NCI-H2029 treated with DMSO at 0.1 percent for 48 hours (cell line): ENCODE measurements at places on chromosomes 12 and 14.

- DNase-seq, result no peak
These were observed 10.9 kb downstream of the SYNDIG1L start for GRCh38 chr14:74415115-74415437.

- no peak for DNase-seq
These were observed at the start of gene C1QL4 for GRCh38 chr12:49336645-49337584. TSS of gene C1QL4 (minus strand) at chr12:49337188. CDS start at chr12:49336477, 711 bp downstream.

GRCh38 chr12:113276306-113276705 lies 55.0 kb downstream of the TPCN1 start:
- no peak for DNase-seq

DNA sequence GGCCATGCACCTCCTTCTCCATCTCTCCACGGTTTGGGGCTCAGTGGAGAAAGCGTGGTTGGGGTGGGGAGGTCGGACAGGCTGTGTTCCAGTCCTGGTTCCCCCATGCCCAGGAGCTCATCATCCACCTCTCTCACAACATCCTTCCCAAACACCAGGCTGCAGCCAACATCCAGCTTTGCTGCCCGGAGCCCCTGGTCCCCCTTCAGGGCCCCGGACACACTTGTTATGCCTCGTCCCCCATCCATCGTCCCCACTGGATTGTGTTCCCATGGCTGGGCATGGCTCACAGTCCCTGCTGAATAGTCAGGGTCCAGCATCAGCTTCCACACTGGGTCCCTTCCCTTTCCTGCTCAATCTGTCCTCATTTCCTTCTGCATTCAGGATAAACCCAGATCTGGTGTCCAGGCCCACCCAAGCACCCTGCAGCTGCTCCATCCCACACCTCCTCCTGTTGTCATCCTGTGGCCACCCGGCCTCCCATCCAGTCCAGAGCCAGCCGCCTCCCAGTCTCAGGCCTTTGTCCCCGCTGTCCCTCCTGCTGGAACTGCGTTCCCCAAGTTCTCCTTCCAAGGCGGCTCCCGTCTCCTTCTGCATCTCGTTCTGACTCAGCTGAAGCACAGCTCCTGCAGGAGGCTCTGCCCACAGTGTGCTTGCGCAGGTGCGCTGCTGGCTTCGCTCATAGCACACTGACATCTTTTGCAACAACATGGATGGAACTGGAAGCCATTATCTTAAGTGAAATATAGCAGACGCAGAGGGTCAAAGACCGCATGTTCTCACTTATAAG lies 211.4 kb upstream of the RTL1 start:
- no peak for DNase-seq

GRCh38 chr12:20119596-20120402 lies 248.5 kb upstream of the PDE3A start:
- DNase-seq, result no peak

DNA sequence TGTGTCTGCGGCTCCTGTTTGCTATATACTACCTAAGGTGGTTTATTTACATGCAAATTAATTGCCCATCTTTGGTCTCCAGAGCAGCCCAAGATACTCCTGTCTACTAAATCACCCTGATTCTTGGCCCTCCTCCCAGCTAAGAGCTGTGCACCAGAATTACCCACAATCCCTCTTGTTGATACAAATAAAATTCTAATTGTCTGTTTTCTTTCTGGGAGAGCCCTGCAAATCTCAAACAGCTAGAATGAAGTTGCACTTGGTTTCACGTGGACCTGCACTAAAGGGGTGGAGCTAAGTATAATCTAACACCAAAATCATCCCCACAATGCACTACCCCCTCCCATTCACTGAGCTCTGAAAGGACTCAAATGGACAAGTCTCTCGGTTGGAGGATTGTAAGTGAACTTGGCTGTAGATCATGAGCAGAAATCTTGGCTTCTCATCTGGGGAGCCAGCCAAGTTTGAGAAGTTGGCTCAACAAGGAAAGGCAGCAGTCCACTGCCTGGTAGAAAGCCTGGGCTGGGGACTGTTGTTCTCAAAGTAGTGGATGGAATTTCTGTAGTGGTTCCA lies 6.6 kb downstream of the MAX start:
- no peak for DNase-seq

GRCh38 chr12:95574799-95575452 lies 23.6 kb upstream of the USP44 start:
- peak; percentile 28 for DNase-seq

- no peak for DNase-seq
These were observed 11.5 kb downstream of the UBE2N start for GRCh38 chr12:93430280-93430679.

DNA sequence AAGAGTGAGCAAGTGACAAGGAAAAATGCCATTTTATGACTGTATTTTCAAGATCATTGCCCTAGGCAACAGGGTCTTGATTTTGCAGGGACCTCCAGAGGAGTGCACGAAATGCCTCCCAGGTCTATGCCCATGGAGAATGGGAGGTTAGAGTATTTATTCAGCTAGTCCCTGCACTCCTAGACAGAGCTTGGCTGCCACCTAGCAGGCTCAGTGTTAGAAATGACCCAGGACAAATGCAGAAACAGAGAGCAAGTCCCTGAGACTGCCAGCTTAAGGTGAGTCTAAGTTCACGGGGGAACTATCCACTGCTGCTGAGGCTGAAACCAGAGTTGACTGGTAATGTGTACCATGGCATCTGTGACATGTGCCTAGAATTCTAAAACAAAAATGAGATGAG lies 506.4 kb downstream of the MED13L start:
- DNase-seq, result no peak

GRCh38 chr12:130959632-130960031 lies 5.9 kb downstream of the ADGRD1 start:
- DNase-seq, result no peak

DNA sequence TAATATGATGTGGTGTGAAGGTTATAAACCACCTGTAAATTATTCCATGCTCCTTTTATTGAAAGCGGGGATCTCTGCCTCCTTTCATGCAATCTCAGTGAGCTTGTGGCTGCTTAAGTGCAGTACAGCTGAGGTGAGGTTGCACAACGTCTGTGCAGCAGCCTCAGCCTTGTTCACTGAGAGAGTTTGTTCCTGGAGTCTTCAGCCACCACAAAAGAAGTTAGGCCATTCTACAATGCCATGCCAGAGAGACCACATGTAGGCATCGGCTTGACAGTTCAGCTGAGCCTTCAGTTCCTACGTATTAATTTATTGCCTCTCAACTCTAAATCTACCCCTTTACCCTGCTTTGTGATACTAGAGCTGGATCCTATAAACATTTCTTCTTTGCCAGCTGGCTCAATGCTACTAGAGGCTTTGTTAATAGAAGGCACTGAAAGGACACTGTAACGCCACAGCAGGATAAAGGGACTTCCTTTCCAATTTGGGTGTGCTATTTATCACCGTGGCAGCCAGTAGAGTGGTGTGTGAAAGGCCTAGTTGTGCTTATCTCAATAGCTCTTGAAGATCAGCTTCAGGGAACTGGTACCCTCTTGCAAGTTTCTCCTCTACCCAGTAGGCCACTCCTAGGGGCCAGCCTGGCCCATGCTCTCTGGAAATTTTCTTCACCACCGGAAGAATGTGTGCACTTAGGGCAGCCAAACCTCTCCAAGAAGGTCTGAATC lies 337.7 kb downstream of the IPO8 start:
- peak; percentile 59 for DNase-seq

- no peak for DNase-seq
These were observed 377 bp upstream of the BCL7A start for GRCh38 chr12:122021193-122021821.

GRCh38 chr12:15770021-15770420 lies 19.2 kb downstream of the EPS8 start:
- DNase-seq, result no peak

GRCh38 chr12:105573574-105573973 lies 243.1 kb downstream of the C12orf75 start:
- DNase-seq, result no peak

DNA sequence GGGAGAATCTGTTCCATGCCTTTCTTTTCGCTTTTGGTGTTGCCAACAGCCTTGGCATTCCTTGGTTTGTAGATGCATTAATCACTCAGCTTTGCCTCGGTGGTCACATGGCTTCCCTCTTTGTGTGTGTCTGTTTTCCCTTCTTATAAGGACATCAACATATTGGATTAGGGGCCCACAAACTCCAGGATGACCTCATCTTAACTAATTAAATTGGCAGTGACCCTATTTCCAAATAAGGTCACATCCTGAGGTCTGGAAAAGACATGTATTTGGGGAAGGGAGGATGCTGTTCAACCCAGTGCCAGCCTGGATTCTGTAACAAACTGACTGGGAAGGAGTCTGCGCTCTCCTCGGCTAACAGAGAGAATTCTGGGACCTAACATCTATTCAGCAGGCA lies 365.7 kb upstream of the FKBP4 start:
- DNase-seq, result no peak

GRCh38 chr14:73231981-73232851 lies 5.1 kb upstream of the PAPLN start:
- DNase-seq, result no peak

DNA sequence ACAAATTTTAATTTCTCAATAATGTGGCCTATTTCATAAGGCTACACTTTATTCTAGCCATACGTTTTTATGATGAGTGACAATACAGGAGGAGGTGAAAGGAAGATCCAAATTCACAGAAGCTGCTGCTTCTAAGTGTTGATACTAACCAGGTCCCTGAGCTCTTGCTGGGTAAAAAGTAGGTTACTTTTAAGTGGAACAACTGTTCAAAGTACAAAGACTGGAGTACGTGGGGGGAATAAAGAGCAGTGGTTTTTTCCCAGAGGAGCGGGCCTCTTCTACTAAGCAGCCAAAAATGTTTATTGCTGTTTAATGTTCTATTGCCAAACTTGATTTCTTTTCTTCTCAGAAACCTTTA lies 301.8 kb downstream of the AEBP2 start:
- DNase-seq, result no peak

GRCh38 chr12:11875414-11875935 lies 195.3 kb upstream of the BCL2L14 start:
- DNase-seq, result no peak

DNA sequence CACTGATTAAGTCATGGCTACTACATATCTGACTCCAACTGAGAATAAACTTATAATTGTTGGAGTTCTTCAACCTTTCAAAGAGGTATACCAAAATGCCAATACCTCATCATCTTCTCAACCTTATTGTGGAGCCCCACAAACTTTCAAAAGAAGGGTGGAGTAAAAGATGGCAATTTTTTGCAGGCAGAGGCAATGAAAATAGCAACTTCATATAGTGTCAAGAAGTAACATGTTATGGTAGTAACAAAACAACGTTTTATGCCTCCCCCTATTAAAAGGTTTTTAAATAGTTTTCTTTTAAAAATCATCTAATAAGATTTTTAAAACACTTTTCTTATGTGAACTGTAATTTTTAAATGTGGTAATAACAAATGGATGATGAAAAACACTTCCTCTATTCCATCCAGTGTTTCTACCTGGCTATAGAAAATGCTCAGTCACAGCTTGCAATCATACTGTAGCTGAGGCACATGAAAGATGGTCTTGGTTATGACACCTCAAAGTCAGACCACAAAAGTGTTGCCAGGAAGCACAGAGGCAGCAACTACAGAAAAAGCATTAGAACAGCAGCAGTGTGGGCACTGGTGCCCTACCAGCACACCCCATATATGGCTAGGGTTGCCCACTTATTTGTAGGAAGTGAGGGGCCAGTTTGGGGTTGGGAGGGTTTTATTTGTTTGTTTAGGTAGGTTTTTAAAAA lies 7.0 kb downstream of the PPP1R12A start:
- no peak for DNase-seq

GRCh38 chr14:49612251-49612650 lies 8.2 kb downstream of the RPL36AL start:
- no peak for DNase-seq

DNA sequence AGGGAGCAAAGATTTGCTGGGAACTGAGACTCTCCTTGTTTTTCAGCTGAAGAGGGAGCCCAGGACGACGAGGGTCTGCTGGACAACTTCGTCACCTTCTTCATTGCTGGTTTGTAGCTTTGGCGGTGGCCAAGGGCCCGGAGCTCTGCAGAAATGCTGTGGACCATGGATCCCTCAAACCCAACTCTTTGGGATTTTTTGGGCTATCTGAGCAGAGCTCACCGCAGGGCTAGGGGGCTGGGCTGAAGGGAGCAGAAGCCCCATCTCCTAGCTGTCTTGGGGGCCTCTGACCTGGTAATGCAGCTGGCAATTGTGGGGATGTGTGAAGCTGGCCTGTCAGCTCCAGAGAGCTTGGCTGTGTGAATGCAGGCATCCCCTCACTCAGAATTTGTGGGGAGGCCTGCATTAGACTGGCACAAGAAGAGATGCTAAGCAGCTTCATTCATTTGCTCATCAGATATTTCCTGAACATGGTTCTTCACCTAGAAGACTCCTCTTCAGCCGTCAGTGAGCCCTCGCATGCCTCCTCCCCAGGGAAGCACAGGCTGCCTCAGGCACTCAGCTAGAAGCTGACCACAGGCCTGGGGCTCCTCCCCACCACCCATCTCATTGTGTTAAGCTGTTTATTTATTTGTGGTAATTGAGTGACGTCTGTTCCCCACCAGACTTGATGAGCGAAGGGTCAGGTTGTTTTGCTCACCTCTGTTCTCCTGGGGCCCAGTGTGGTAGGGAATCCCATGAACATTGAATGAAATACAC lies 32.2 kb downstream of the CYP46A1 start:
- DNase-seq, result no peak

DNA sequence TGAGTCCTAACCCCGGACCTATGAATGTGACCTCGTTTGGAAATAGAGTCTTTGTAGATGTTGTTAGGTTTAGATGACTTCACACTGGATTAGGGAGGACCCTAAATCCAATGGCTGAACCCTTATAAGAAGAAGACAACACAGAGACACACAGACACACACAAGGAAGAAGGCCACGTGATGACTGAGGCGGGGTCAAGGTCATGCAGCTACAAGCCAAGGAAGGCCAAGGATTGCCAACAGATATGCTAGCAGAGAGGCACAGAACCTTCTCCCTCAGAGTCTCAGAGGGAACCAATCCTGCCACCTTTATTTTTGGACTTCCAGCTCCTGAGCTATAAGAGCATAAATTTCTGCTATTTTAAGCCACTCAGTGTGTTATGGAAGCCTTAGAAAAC lies 31.8 kb downstream of the LTBP2 start:
- no peak for DNase-seq

DNA sequence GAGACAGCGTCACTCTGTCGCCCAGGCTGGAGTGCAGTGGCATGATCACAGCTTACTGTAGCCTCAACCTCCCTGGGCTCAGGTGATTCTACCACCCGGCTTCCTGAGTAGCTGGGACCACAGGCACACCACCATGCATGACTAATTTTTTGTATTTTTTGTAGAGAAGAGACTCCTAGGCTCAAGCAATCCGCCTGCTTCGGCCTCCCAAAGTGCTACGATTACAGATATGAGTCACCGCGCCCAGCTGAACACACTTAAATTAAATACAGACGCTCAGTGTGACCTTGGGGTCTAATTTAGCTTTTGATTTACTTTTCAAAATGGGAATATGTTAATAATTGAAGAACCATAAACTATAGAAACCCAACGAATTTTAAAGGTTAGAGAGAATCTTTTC lies 77.2 kb downstream of the C2CD5 start:
- DNase-seq, result no peak

DNA sequence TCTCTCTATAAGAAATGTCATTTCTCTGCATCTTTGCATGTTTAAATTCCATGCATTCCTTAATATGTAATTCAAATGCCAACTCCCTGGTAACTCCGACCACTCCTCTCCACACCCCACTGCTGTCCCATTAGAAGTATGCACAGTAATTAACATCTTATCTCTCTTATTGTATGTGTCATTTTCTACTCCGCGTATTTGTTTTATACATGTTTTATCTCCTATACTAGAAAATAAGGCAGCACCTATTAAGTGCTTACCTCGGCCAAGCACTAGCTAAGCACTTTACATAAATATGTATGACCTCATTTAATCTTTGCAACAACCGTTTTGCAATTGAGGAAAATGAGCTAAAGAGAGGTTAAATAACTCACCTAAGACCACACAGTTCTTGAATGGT lies 469.8 kb downstream of the BCAT1 start:
- DNase-seq, result no peak

- no peak for DNase-seq
These were observed 307.3 kb upstream of the PRKD1 start for GRCh38 chr14:30234966-30235365.
